ENCODE measurements at places on chromosomes 4 and X.

DNA sequence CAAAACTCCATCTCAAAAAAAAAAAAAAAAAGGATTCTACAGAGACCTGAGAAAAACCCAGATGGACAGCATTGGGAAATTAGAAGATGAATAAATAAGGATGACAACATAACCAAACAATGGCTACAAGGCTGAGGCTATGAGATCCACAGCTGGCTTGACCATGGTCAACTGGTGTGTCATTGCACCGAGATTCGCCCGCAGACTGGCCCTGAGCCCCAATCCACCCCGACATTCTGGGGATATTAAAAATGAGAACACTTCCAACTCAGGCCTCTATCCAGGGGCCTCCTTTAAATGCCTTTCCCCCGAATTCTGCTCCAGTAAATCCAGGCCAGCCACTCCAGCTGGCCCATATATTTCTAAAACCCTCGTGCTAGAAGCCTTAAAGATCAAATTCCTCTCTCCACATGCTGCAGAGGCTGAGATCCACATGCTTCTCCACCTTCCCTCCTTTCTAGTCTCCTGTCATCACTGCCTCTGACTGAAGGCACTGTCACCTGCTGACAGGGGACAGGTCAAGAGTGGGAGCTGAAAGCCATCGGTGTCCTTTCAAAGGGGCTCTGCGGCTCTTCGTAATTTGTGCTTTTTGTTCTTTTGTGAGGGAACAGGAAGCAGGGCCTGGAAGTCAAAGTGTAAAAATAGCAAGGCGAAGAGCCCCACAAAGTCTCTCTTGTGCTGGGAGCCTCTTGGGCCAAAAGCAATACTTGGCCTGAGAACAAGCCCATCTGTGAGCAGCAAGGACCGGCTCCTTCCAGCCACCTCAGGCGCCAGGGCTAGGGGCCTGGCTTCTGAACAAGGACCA is 203.7 kb downstream of the NSUN7 start:
- DNase-seq = no peak

DNA sequence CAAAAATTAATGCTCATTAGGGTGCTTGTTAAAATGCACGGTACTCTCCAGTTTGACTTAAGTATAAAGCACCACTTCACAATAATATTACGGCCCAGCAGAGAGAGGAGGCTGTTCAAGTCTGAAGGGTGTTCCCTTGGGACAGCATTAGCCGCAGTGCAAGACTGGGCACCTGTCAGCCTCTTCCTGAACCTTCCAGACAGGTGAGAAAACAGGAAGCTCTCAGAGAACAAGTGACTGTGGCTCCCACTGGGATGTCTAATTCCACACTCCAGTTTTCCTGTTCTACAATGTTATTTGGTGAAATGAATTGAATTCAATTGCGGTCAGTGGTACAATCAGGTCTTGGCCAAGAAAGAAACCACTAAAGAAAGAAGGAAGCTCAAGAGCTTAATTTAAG is 414.4 kb downstream of the SMARCA1 start:
- no peak for DNase-seq

- DNase-seq = no peak
These were observed 75.0 kb downstream of the HS6ST2 start for GRCh38 chrX:132883358-132883915.

DNA sequence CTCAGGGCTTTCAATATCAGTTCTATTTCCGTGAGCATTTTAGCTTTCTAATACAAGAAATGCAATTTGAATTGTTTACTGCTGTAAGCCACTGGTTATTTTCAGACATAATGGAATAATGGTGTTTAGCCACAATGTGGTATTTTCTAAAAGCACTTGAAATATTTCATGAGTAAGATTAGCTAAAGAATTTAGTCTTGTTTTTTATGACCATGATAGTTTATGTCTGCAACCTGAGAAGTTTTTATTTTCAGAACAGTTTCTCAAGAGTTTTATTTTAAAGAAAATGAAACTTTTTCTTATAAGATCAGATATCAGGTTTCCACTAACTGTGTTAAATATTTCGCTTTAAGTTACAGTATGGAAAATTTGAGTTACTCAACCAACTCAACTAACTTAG is 60.2 kb downstream of the SLIT2 start:
- DNase-seq = no peak
